Pulmonary artery endothelial cell (primary cell): ENCODE measurements at places on chromosomes 2 and 18. TPM values are rescaled to one million over a fixed set of nuclear protein-coding genes. Genes with fewer than 3 reads are reported as not detected.

GRB14 gene
- total RNA-seq = 3.9 and 4.3 TPM in 2 replicates

LOXL3 gene
- 1.2 and 1.8 TPM in 2 replicates for total RNA-seq

CCT4 gene
- total RNA-seq = 261 and 282 TPM in 2 replicates

C18orf63 gene
- not detected in 2 replicates for total RNA-seq

POTEC gene
- total RNA-seq = not detected in 2 replicates
